ENCODE measurements at places on chromosomes 2 and 18. TPM values are rescaled to one million over a fixed set of nuclear protein-coding genes. Genes with fewer than 3 reads are reported as not detected.

DNA sequence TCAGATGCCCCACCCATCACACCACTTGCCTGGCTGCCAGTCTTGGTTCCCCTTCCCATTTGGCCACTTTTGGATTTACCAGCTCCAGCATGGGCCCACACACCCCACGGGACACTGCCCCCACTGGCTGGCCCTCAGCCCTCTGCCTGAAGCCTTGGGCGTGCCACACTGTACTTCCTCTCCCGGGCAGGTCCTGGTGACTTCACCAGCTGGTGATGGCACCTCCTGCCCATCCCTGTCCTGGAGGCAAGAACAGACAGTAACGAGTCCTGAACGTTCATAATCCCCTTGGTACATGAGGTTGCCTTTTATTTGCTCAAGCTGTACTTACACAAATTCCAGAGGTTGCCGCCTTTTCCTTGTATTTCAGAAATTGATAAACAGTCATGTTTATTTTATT lies 81.1 kb downstream of the TMEM17 start:
- DNase-seq = no peak

DNA sequence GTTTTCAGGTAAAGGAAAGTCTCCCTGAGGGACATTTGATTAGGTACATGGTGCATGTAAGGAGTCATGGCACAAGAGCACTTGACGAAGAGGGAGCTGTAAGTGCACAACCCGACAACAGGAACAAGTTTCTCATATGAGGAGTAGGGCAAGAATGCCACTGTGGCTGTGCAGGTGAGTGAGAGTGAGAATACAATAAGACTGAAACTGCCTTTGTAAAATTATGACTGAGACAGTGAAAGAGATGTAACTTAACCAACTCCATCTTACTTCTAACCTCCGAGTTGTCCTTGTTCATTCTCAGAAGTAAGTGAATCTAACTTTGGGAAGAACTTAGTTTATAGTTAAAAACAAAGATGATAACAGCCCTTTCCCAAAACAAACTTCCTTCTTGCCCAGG lies 1025.8 kb upstream of the CNTNAP5 start:
- DNase-seq = no peak

GRCh38 chr2:74441690-74442482 lies at the start of gene RTKN:
Gene RTKN, minus strand, starts transcription at chr2:74441937. Its CDS starts 121 bp downstream, at chr2:74441816.
- no peak for DNase-seq

DNA sequence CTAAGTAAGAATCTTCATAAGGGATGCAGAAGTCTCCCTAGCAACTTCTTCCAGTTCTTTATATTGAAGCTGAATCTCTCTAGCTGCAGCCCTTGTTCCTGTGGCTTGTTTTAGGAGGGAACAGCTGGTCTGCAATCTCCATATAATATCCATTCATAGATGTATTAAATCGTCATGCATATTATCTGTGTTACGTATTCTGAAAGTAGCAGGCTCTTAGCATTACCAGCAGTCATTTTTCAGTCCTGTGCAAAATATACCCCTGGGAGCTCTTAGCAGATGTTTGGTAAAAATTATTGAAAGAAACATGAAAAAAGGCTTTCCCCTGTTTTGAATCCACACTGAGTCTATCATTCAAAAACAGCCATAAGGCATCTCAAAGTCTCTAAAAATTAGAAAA lies 385.3 kb downstream of the IRS1 start:
- DNase-seq = no peak

DNA sequence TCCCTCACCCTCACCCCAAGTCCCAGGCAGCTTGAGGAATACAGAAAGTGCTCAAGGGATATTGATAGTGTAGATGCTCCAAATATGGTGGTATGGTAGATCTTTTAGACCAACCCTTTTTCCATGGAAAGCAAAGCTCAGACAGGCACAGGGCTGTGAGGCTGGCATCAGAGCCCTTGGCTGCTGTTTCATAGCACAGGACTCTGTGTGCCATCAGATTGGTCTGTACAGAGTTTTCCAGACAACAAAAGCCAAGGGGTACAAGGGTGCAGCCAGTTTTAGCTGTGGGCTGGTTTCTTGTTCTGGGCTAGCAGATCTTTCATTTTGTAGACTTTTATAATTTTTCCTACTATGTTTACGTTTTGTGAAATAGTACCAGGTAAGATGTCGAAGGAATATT lies 296.9 kb upstream of the TNP1 start:
- no peak for DNase-seq

DNA sequence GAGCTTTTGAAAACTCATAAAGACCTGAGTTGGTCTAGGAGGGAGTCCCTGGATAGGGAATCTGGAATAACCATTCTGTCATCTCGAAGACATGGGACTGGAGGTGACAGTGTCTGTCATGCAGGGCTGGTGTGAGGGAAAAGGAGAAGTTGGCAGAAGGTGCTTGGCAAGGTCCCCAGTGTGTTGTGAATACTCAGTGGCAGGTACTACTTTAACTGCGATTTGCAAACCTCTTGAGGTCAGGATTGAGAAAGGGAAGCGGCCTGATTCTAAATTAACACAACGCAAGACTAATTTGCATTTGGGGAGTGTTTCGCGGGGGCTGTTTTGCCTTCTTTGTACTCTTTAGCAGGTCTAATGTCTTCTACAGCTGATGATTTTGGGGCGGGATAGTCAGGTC lies 77.0 kb upstream of the TMEM200C start:
- DNase-seq = no peak

DNA sequence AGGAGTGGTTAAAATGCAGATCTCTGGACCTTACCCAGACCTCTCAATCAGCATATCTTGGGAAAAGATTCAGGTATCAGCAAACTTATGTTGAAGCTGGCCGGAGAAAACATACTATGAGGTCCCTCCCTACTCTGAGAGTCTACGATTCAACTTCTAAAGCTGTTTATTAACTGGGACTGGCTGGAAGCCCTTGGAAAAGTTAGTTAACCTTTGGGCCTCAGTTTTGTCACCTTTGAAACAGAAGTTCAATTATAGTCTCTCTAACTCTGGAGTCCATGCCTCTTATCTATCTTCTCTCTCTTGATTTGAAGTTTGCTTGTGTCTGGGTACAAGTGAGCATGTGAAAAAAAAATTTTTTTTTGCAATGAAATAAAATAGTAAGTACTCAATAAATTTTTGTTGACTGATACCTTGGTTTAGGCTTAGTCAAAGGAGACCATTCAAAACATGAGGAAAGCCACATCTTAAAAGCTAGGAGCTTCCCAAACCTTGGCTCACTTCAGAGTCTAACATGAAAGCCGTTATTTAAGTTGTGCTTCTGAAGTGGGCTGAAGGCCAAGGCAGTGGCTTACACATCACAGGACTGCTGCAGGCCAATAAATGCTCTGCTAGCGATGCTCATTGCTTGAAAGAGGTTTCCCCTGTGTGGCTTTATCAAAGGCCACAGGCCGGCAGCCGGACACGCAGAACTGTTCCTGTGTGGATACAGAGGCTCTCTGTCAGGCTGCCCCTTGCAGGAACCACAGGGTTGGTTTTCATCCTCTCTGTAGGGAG lies 110.6 kb upstream of the FAM136A start:
- no peak for DNase-seq

DNA sequence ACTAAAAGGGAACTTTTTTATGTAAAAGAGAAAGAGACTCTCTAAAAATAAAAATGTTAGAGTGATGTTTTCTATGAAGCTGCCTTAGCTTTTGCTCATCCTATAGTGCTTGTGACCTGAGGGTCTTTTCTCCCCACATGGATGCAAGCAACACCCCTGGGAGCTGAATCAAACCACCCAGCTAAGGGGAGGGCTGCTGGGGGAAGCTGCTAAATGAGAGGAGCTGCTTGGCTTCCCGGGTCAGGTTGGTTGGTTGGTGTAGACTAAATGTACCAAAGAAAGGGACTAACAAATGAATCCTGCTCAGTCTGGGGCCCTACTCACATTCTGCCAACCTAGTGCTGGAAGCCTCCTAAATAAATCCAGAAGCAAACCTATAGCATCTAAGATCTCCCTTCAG lies 35.0 kb downstream of the AFF3 start:
- no peak for DNase-seq

The RHBDD1 gene
- polyA plus RNA-seq = 39.4 TPM

The DSG4 gene
- polyA plus RNA-seq = not detected

The SLC9A4 gene
- not detected for polyA plus RNA-seq

The GPR55 gene
- polyA plus RNA-seq = not detected

The TLX2 gene
- not detected for polyA plus RNA-seq

The NPPC gene
- polyA plus RNA-seq = not detected

The FBXO15 gene
- polyA plus RNA-seq = 1.4 TPM

The DPP4 gene
- 61.0 TPM for polyA plus RNA-seq
